Immature natural killer cell (primary cell): ENCODE measurements at places on chromosomes 3 and 15. TPM values are rescaled to one million over a fixed set of nuclear protein-coding genes. Genes with fewer than 3 reads are reported as not detected.

- H3K27me3 ChIP-seq = peaks cover 3% of the 10 kb centered on the region
- no peak for DNase-seq
- no peaks in the 10 kb centered on the region for H3K4me1 ChIP-seq
- H3K27ac ChIP-seq = no peak overlapping the region
- H3K4me3 ChIP-seq = no peak overlapping the region
- peaks cover 3% of the 10 kb centered on the region for H3K36me3 ChIP-seq
Observed at GRCh38 chr3:40022297-40022827, 213.0 kb downstream of the MYRIP start.

DNA sequence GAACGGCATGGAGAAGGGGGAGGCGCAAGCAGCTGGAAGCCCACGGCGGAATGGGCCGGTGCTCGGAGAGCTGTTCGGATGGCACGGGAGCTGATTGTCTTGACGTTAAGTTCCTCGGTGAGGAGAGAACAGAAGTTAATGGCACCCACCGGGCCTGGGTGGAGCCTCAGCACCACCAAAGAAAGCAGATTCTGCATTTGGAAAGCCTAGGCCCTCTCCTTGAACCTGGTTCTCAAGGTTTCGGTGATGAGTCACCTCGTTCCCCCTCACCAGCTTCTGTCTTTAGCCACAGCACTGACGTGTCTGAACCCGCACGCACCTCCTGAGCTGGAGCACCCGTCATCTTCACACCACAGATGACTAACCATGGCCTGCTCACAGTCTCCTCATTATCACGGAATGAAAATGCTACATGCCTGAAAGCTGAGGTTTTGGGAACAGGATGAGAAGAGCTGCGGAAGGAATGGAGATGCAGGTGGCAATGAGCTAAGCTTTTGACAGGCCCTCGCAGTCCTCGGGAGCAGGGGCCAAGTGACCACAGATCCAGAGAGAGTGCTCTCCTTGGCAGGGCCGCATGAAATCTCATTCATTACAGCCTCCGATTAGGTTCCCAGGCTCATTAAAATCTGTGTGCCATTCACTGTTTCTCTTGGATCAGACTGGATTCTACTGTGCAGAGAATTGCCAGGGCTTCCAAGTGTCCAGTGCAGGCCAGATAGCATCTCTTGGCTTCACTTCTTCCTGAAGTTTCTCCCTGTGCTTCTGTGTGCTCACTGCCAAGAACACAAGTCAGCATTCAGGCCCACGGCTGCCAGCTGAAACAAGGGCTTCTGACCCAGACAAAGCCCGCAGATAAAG is 96.3 kb upstream of the DLG1 start:
- H3K27me3 ChIP-seq = peaks cover 7% of the 10 kb centered on the region
- DNase-seq = no peak
- H3K4me1 ChIP-seq = no peaks in the 10 kb centered on the region
- no peaks in the 10 kb centered on the region for H3K36me3 ChIP-seq
- peak overlapping the region; percentile 30 for H3K27ac ChIP-seq
- H3K4me3 ChIP-seq = no peak overlapping the region

- H3K27ac ChIP-seq = no peak overlapping the region
- H3K4me3 ChIP-seq = no peak overlapping the region
- H3K36me3 ChIP-seq = peaks cover 8% of the 10 kb centered on the region
- DNase-seq = no peak
- H3K4me1 ChIP-seq = peaks cover 84% of the 10 kb centered on the region
- peaks cover 1% of the 10 kb centered on the region for H3K27me3 ChIP-seq
Observed at GRCh38 chr3:149844091-149844490, 31.1 kb downstream of the RNF13 start.

DNA sequence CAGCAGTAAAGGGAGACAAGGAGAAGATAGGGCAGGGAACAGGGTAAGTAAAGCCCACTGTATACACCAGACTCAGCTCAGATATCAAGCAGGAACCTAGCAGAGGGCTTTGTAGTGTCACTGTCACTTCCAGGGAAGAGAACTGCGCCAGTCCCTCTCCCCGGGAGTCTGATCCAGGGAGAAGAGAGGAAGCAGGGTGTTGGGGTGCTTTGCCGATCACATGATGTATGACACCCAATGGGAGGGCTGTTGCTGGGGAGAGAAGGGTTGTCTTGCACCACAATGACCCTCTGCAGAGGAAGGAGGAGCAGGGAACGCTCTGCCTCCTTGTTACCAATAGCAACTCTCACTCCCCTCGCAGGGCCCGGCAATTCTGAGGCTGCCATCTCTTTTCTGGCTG is 147.2 kb upstream of the SLC2A2 start:
- no peaks in the 10 kb centered on the region for H3K27me3 ChIP-seq
- H3K27ac ChIP-seq = no peak overlapping the region
- peaks cover 11% of the 10 kb centered on the region for H3K4me1 ChIP-seq
- no peak overlapping the region for H3K4me3 ChIP-seq

DNA sequence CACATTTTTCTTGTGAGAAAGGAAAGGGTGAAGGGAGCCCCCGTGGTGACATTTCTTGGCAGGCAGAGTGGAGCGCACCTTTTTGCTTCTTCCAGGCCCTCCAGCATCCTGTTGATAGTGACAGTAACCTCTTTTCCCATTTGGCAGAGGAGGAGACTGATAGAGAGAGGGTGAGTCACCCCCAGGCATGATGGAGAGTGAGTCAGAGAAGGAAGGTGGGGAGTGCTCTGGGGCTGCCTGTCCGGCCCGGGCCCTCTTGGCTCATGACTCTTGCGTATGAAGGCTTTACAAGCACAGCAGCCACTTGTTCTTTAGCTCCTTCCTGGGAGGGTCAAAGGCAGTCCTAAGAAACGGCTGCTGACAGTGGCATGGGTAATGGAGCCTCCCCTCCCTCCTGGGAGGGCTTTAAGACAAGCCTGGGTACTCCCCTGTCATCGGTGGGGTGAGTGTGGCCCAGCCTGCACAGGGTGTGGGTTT is 16.0 kb downstream of the ANKRD63 start:
- no peaks in the 10 kb centered on the region for H3K27me3 ChIP-seq
- no peak overlapping the region for H3K27ac ChIP-seq
- H3K36me3 ChIP-seq = no peaks in the 10 kb centered on the region
- DNase-seq = no peak

- H3K27ac ChIP-seq = no peak overlapping the region
- H3K4me1 ChIP-seq = no peaks in the 10 kb centered on the region
- no peak overlapping the region for H3K4me3 ChIP-seq
- H3K27me3 ChIP-seq = peaks cover 3% of the 10 kb centered on the region
Observed at GRCh38 chr3:77456906-77457305, 417.0 kb downstream of the ROBO2 start.

GRCh38 chr3:115836944-115837343 is 213.6 kb downstream of the GAP43 start:
- H3K27ac ChIP-seq = no peak overlapping the region
- no peaks in the 10 kb centered on the region for H3K36me3 ChIP-seq
- DNase-seq = no peak
- H3K4me3 ChIP-seq = no peak overlapping the region
- H3K4me1 ChIP-seq = no peaks in the 10 kb centered on the region

GRCh38 chr15:62068810-62069167 is 2.0 kb downstream of the C2CD4A start:
- H3K4me1 ChIP-seq = peaks cover 18% of the 10 kb centered on the region
- H3K4me3 ChIP-seq = peak overlapping the region; percentile 91
- H3K27me3 ChIP-seq = peaks cover 31% of the 10 kb centered on the region
- H3K36me3 ChIP-seq = peaks cover 3% of the 10 kb centered on the region
- no peak for DNase-seq
- no peak overlapping the region for H3K27ac ChIP-seq

GRCh38 chr15:70204652-70205051 is 106.9 kb upstream of the TLE3 start:
- H3K27ac ChIP-seq = no peak overlapping the region
- no peaks in the 10 kb centered on the region for H3K4me1 ChIP-seq
- H3K36me3 ChIP-seq = no peaks in the 10 kb centered on the region
- no peak for DNase-seq

DNA sequence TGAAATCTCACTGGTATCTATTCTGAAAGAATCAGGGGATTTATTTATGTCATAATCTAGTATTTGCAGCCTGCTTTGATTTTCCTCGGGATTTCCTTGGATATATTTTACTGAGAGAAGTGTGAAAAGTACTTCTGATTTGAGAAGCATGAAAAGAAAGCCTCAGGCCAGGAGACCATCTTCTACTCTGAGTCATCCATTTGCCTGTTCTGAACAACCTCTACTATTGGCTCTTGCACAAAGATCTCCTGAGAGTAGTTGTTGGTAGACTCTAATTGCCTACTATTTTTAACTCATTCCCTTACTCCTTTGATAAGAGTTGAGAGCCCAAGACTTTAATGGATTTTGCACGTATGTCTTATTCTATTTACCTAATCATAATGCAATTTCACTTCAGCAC is 318.9 kb downstream of the BCHE start:
- no peaks in the 10 kb centered on the region for H3K27me3 ChIP-seq
- H3K36me3 ChIP-seq = no peaks in the 10 kb centered on the region
- H3K27ac ChIP-seq = no peak overlapping the region
- no peak overlapping the region for H3K4me3 ChIP-seq
- no peak for DNase-seq

GRCh38 chr3:42096796-42097565 is 5.8 kb downstream of the TRAK1 start:
- H3K27ac ChIP-seq = no peak overlapping the region
- peaks cover 14% of the 10 kb centered on the region for H3K36me3 ChIP-seq
- no peak for DNase-seq
- no peak overlapping the region for H3K4me3 ChIP-seq

DNA sequence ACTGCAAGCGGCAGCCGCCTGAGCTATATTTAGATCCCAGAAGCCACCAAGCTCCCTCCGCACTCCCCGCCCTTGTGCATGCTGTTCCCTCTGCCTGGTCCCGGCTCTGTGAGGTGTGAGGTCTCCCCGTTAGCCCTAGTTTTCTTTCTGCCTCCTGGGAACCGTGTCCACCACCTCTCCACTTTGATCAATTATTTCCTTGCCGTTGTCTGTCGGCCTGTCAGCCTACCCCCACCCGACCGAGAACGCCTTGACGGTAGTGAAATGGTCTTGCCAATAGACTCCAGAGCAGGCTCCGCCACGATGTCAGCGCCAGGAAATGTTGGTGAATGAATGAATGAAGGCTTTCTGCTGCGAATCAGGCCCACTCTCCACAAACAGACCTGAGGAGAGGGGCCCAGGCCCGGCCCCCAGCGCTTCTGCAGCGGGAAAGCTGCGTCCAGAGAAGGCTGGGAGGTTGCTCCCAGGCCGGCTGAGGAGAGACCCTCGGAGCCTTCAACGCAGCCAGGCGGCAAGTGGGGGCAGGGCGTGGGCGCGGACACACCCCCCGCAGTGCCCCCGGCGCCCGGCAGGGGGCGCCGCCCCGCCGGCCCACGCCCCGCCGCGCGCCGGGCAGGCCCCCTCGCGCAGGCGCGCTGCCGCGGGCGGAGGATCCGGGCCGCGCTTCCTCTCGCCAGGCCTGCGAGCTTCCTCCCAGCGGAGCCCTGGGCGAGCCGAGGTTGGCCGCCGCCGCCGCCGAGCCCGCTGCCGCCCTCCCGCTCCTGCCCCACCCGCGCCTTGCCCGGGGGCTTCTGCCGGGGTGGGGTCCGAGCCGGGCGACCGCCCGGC is at the start of gene CSK:
Gene CSK (plus strand): TSS at position 650 of the 828 bp plus-strand sequence. CDS start 16,218 bp downstream, outside the sequence.
- peak within 1 kb of the TSS; percentile 93 for H3K4me3 ChIP-seq
- peak within 1 kb of the TSS; percentile 90 for H3K27ac ChIP-seq
- H3K4me1 ChIP-seq = peaks cover 87% of the 10 kb centered on the region
- H3K27me3 ChIP-seq = peaks cover 14% of the 10 kb centered on the region
- peak; percentile 88 for DNase-seq
- H3K36me3 ChIP-seq = no peaks in the 10 kb centered on the region

DNA sequence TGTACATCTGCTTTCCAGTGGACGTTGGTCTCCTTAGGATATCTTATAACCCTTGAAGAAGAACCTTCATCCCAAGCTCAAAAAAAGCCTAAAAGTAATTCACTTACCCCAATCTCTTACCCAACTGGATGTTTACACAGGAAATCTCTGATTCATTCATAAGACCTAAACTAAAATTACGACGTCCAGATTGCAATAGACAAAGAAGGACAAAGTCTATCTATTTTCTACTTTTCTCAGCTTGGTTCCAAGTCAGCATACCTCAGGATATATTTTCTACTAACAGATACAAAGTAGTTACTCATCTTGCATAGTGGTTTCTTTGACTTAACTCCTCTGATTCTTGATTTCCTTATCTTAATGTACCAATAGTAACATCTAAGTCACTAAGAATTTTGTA is 669.9 kb downstream of the OTOL1 start:
- H3K27me3 ChIP-seq = no peaks in the 10 kb centered on the region
- H3K4me1 ChIP-seq = peaks cover 6% of the 10 kb centered on the region
- H3K27ac ChIP-seq = no peak overlapping the region
- H3K36me3 ChIP-seq = no peaks in the 10 kb centered on the region

- no peak for DNase-seq
- no peak overlapping the region for H3K27ac ChIP-seq
- no peaks in the 10 kb centered on the region for H3K36me3 ChIP-seq
- H3K27me3 ChIP-seq = peaks cover 2% of the 10 kb centered on the region
Observed at GRCh38 chr3:106438887-106439286, 570.1 kb upstream of the CBLB start.

- peaks cover 10% of the 10 kb centered on the region for H3K27me3 ChIP-seq
- no peaks in the 10 kb centered on the region for H3K36me3 ChIP-seq
- H3K4me1 ChIP-seq = no peaks in the 10 kb centered on the region
- no peak overlapping the region for H3K4me3 ChIP-seq
Observed at GRCh38 chr3:14803101-14803980, 15.4 kb upstream of the FGD5 start.

GRCh38 chr3:177320765-177321247 is 123.5 kb upstream of the TBL1XR1 start:
- peaks cover 21% of the 10 kb centered on the region for H3K4me1 ChIP-seq
- H3K4me3 ChIP-seq = no peak overlapping the region
- no peaks in the 10 kb centered on the region for H3K36me3 ChIP-seq
- no peak for DNase-seq

The ASB14 gene
- polyA plus RNA-seq = not detected

The ECE2 gene
- not detected for polyA plus RNA-seq

The TPRG1 gene
- polyA plus RNA-seq = 6.0 TPM

The KCNH8 gene
- not detected for polyA plus RNA-seq

The ERICH6 gene
- 0.94 TPM for polyA plus RNA-seq

The IQCH gene
- polyA plus RNA-seq = 0.70 TPM

The GOLGA8B gene
- polyA plus RNA-seq = 2.5 TPM

The DLL4 gene
- polyA plus RNA-seq = not detected

The STAC gene
- not detected for polyA plus RNA-seq

The GCHFR gene
- 183 TPM for polyA plus RNA-seq
